ENCODE measurements at places on chromosomes 11 and 22.
A peak's percentile ranks its signal among the peaks of the same experiment; 100 is the strongest.

- DNase-seq = no peak
Measured at GRCh38 chr22:29147331-29147899, 58.3 kb upstream of the EMID1 start.

GRCh38 chr22:43396321-43396933 lies 15.4 kb upstream of the MPPED1 start:
- no peak for DNase-seq

- DNase-seq = no peak
Measured at GRCh38 chr11:84339796-84340195, 1053.6 kb upstream of the CCDC90B start.

DNA sequence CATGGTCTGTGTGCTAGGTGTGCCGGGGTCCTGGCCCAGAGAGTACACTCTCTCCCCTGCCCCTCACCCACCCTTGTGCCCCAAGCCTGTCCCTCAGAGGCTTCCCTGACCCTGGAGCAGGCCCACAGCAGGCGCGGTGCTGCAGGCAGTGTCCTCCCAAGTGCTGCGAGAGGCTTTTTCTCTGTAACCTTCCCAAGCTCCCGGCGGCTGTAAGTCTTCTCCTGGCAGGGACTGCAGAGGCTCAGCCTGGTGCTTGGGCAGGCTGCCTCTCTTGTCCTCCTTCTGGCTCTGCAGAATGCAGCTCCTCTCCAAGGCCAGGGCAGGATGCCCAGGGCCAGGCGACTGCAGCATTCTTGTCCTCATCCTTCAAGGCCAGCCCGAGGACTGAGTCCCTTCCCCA lies 15.9 kb downstream of the RFPL1 start:
- DNase-seq = no peak

DNA sequence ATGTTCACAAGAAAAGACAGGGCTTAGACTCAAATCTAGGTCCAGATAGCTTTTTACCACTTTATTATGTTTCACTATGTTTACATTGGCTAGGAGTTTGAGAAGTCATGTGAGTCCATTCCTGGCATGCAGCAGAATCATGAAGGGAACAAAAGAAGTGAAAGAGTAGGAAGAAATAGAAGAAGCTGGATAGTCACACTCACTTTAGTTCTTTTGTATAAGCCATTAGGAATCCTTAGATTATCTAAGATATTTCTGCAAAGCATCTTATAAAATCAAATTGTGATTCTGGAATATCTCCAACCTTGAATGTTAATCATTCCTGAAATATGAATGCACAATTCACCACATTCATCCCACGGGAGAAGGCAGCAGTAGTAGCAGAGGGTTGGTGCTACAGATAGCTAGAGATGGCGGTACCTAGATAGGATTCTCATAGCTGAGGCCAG lies 31.9 kb downstream of the MAML2 start:
- peak; percentile 74 for DNase-seq

GRCh38 chr22:46259374-46259773 lies 3.8 kb downstream of the PKDREJ start:
- no peak for DNase-seq

- no peak for DNase-seq
Measured at GRCh38 chr11:367956-368413, 1.3 kb upstream of the B4GALNT4 start.

DNA sequence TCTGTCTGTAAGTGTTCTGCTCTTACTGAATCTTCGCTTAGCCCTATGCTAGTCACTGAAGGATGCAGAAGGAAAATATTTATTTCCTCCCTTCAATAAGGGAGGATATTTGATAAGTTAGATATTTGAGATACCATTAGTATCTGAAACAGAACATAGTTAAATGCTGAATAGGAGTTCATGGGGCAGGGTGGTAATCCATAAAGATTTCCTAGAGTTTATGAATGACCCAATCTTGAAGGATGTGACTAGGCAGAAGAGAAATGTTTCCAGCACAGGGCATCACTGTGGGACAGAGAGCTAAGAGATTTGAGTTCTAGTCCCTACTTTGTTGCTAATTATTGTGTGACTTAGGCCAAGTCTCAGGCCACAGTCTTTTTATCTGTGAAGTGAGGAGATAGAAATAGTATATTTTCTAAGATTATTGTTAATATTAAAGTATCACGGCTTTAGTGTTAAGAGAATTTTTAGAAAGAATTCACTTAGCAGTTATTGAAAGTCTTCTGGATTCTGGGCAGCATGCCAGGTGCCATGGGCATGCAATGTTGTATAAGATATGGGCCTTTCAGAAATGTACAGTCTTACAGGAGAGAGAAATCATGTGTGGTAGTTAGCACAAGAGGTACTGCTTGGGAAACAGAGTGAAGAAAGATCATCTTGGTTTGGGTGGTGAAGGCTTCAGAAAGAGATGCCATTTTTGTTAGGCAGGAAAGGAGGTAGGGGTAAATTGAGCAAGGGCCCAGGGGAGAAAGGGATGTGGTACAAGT lies 24.0 kb downstream of the SWAP70 start:
- no peak for DNase-seq

GRCh38 chr11:125728969-125729368 lies 17.1 kb upstream of the PATE1 start:
- DNase-seq = no peak

GRCh38 chr11:20611892-20612291 lies 12.5 kb downstream of the SLC6A5 start:
- DNase-seq = no peak

DNA sequence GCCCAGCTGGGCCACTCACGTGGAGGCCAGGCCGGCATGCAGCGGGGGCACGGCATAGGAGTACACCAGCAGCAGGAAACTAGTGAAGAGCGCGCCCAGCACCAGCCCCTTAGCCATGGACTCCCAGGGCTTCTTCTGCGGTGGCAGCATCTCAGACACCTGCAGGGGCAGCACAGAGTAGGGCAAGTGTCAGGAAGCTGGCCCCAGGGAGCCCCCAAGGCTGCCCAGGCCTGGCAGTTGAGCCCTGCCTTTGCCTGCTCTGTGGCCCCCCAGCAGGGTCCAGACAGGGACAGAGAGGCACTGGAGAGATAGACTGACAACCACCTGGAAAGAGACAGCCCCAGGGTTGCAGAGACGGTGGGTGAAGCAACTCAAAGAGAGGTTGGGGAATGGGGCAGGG lies 10.7 kb upstream of the SEC14L6 start:
- no peak for DNase-seq

DNA sequence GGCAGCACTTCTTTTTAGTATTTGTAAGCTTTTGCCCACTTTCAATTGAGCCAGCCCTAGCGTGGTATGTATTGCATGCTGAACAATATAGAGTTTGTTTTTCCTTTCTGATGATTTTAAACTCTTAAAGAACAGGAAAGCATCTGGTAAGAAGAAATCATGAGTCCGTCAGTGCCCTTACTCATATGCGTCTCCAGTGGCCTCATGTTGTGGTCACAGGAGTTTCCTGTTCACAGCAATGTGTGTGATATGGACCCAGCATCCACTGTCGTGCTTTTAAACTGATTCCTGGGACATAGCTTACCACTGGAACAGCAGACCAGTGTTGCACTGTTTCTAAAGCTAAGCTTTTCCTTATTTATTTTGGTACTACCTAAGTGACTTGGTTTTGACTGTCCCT lies 40.1 kb downstream of the BID start:
- DNase-seq = no peak

GRCh38 chr11:17550450-17551346 lies 3.6 kb downstream of the OTOG start:
- no peak for DNase-seq

DNA sequence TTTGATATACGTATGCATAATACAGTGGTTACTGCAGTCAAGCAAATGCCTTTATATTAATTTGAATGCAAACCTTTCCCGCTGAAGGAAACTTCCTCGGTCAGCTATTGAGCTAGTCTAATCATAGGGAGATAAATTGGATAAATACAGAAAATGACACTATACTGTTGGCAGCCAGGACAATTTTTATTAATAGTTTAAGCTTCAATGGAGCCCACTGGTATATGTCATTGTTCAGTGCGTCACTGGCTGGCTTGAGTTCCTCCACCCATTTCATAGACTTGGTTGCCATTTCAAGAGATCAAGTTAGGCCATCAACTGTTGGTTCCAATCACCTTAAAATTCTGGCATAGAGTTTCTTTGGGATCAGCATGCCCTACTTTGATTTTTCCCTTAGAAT lies 32.5 kb upstream of the DNAJB7 start:
- no peak for DNase-seq

GRCh38 chr11:96199563-96200025 lies 143.4 kb downstream of the MAML2 start:
- no peak for DNase-seq

GRCh38 chr11:86183694-86184093 lies 60.9 kb upstream of the EED start:
- DNase-seq = no peak

DNA sequence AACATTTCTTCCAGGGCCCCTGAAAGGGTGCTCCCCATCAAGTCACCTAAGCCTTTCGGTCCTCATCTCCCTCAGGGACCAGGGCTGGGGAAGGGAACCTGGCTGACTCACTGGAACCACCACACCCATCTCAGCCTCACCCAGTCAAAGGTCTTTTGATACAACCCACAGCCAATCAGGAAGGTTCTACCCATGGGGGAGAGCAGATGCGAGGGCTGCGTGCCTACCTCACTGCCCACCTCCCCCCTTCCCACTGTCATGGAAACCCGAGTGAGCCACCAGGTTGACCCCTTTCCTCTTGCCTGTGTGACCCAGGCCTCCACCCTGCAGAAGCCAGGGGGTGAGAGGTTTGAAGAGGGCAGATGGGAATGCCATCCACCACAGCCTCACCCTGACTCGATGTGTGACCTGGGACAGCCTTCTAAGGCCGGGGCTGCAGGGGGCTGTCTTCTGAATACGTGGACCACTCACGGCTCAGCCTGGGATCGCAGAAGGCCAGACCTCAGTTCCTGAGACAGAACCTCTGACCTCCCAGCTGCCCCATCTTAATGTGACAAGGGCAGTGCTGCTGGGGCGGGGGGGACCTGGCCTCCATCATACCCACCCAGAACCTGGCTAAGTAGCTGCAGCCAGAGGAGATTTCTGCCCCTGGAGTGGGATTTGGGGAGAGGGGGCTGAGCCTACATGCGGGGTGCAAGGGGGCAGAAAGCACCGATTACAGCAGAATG lies 2.7 kb downstream of the MDK start:
- no peak for DNase-seq

GRCh38 chr22:44600207-44600785 lies 101.7 kb upstream of the PRR5 start:
- DNase-seq = no peak

GRCh38 chr11:108727665-108728064 lies 62.8 kb downstream of the DDX10 start:
- DNase-seq = no peak

- DNase-seq = no peak
Measured at GRCh38 chr11:11841116-11841722, 553 bp upstream of the USP47 start.

- no peak for DNase-seq
Measured at GRCh38 chr11:95699631-95700470, 89.7 kb downstream of the FAM76B start.
